Activated T-helper 1 cell treated with anti-CD3 and anti-CD28 coated beads, Interleukin-2, amount 50 U/mL, for 16 hours (primary cell): ENCODE measurements at places on chromosomes 3 and 15.

DNA sequence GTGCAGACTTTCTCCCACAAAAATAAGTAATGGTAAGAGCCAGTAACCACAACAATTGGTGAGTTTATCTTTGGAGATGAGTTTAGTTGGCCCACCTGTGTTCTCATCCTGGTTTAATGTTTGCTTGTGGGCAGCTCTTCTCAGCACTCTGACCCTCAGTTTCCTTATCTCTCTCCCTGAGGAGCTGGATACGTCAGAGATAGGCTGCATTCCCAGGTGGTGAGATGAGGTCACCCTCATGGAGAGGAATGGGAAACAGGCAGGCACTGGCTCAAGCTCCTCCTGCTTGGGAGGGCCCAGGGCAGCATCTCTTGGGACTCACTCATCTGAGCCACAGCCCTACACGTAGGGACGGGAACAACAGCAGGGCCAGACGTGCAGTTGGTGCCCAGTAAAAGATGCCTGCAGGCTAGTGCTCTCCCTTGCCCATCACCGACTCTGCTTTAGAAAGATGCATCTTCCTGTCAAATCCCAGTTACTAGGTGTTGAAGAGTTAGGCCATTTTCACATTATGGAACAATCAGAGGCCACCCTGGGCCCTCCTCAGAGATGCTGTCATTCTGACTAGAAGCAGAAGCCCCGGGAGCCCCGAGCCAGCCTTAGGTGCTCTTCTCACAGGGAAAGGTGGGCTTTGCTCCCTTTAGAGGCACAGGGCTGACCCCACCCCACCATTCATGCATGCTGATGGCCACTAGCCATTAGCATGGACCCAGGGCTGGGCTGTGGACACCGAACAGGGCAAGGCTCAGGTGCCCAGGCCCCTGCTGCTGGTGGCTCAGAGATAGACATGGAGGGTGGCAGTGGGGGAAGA is 59.7 kb downstream of the GRIP2 start:
- no peak for DNase-seq

DNA sequence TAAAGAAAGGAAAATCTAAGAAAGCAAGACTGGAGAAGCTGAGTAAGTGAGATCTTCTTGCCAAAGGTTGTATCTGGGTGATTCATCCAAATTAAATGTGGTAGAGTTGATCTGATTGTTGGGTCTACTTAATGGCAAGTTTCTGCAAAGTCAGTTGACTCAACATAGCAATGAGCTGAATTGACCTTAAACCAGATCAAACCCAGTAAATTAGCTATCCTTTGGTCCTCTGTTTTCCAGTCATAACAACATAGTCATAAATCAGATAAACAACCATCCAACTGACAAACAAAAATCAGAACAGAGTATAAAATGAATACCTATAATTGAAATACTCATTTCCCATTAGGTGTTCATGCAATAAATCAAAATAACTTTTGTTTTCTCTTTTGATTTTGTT is 142.6 kb upstream of the CFAP20DC start:
- DNase-seq = no peak

DNA sequence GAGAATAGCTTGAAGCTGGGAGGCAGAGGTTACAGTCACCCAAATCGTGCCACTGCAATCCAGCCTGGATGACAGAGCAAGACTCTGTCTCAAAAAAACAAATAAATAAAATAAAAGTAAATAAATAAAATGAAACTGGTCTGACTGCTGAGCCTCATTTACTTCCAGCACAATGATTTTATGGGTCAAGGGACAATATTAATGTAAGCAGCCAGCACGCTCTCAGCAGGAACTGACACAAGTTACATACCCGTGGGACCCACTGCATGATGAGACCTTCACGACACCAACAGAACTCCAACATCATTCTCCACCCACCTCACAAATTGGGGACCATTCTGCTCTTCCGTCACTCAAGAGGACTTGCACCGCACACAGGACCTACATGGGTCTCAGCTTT is 230.3 kb downstream of the MAGI1 start:
- no peak for DNase-seq

DNA sequence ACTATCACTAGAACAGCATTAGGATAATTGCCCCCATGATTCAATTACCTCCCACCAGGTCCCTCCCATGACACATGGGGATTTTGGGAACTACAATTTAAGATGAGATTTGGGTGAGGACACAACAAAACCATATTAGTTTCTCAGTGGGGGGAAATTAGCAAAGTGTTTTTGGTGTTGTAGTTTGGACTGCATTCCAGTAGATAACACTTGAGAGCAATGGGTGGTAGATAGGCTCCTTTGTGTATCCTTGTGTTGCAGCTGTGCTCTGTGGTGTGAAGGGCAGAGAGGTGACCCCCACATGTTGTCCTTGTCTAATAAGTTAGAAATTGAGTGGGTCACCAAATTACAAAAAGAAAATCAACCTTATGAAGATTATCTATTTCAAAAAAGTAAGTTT is 223.8 kb downstream of the SATB1 start:
- DNase-seq = no peak

- DNase-seq = no peak
Measured at GRCh38 chr15:68204361-68204760, 771 bp downstream of the CALML4 start.
